Cardiac septum (tissue), 1 donor: ENCODE measurements at places on chromosomes 7 and 10.
A peak's percentile ranks its signal among the peaks of the same experiment; 100 is the strongest.

- DNase-seq = no peak
Measured at GRCh38 chr7:129807863-129808262, 144.9 kb downstream of the UBE2H start.

GRCh38 chr10:5915451-5915850, 25.4 kb downstream of the FBH1 start:
- no peak for DNase-seq

GRCh38 chr10:50416881-50417280, 165.6 kb upstream of the ASAH2 start:
- no peak for DNase-seq

DNA sequence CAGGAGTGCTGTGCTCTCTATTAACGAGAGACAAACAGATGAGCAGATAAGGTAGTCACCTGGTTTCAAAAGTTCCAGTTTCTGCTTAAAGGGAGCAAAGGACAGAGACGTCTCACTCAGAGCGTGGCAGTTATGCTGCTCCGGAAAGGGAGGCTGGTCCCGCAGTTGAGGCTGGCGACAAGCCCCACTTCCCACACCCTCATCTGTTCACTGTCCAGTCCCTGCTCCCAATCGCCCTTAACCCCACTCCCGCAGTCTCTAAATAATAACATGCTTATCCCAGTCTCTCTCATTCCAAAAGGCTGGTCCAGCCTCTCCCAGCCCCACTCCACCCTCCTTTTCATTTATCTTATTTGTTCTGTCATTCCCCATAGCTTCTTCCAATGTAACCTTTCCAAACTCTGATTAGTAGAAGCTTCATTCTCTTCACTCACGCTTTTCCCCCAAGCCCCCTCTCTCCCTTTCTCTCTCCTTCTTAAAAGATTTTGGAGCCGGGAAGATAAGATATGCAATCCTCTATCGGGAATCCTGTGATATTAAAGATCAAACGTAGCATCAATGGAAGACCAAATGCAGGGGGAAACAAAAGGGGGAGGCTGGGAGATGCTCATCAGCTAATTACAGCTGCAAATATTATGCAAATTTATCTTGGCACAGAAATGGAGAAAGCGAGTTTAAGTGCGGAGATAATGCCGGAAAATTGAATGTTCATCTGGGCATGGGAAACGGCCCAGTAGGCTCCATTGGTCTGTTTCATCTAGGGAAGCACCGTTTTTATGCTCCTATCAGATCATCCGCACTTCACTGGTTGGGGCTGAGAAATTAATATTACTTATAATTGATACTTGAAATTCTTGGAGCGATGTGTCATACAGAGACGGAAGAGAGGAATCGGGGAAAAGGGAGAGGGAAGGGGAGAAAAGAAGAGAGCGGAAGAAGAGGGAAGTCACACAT, 16.3 kb upstream of the GATA3 start:
- DNase-seq = no peak

- peak; percentile 53 for DNase-seq
Measured at GRCh38 chr10:124259139-124259825, 159.4 kb downstream of the OAT start.

DNA sequence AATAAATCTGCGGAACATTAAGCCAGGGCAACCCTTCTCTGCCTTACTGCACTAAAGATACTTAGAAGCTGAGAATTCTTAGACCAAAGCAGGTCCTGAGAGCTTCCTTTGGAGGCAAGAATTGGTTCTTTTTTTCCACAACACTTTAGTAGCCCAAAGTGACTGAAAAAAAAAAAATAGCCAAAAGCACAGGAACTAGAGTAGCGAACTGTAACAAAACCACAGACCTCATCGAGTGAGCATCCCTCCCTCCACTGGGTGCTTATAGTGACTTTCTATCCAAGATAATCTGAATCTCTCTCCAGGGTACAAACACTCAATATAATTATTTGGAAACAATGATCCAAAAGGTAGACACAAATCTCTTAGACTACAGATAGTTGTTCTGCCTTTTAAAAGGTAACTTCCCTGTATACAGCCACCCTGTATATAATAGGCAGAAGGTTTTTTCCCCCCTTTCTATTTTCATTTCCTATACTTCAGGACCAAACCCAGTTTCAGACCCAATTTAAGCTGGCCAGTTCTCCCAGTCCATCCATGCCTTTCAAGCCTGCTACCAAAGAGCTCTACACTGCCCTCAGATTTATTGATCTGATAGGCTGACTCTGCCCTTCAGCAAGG, 31.6 kb upstream of the KCNIP2 start:
- no peak for DNase-seq

DNA sequence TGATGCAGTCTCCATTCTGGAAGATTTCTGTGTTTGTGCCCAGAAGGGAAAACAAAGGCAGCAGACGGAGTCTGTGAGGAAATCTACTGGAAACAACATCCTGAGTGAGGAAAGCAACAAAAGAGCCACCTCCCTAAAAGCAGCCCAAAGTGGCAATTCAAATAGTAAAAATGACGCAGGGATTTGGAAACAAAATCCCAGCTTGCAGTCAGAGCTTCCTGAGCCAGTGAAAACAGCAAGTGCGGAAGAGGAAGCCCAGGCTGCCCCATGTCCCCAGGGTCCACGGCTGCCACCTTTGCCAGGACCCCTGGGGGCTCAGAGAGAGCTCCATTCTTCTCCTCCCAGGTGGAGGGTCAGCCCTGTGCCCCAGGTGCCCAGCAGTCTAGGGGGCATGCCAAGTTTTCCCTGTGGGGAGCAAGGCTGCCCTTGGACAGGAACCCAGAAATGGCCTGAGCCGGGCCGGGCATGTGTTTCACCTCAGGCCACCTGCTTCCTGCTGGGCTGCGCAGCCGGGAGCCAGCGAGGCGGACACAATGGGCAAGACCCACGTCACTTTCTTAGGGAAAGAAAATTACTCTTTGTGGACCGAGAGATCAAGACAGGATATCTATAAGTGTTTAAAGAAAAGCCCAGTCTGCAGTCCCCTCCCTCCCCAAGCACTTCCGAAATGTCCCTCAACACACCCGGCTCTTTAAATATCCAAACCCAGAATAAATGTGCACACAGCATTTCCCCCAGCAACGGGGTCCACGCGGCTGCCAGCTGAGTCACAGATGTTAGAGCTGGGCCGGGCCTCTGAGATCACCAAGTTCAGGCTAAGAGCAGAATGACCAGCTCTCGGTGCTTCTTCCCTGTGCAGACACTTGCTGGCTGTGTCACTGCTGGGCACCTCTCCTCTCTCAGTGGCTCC, 231.1 kb downstream of the ARHGAP12 start:
- peak; percentile 91 for DNase-seq

- DNase-seq = no peak
Measured at GRCh38 chr10:127612-128432, 7.4 kb upstream of the ZMYND11 start.

- no peak for DNase-seq
Measured at GRCh38 chr10:8600192-8600591, 545.7 kb downstream of the GATA3 start.

- no peak for DNase-seq
Measured at GRCh38 chr10:51035344-51035743, 38.9 kb upstream of the PRKG1 start.

DNA sequence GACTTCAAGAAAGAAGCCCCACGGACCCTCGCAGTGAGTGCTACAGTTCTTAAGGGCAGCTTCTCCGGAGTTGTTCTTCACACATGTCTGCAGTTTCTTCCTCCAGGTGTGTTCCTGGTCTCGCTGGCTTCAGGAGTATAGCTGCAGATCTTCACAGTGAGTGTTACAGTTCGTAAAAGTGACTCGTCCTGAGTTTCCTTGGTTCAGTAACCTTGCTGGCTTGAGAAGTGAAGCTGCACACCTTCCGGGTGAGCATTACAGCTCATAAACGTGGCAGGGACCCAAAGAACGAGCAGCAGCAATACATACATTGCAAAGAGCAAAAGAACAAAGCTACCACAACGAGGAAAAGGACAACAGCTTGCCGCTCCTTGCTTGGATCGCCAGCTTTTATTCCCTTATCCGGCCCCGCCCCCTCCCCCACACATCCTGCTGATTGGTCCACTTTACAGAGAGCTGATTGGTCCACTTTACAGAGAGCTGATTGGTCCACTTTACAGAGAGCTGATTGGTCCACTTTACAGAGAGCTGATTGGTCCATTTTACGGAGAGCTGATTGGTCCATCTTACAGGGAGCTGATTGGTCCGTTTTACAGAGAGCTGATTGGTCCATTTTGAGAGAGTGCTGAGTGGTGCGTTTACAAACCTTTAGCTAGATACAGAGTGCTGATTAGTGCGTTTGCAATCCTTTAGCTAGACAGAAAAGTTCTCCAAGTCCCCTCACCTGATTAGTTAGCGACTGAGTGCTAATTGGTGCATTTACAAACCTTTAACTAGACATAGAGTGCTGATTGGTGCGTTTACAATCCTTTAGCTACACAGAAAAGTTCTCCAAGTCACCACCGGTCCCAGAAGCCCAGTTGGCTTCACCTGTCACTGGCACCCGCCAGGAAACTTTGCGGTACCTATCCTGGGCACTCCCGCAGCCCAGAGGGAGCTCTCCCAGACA, 165.3 kb downstream of the AGMO start:
- DNase-seq = no peak

DNA sequence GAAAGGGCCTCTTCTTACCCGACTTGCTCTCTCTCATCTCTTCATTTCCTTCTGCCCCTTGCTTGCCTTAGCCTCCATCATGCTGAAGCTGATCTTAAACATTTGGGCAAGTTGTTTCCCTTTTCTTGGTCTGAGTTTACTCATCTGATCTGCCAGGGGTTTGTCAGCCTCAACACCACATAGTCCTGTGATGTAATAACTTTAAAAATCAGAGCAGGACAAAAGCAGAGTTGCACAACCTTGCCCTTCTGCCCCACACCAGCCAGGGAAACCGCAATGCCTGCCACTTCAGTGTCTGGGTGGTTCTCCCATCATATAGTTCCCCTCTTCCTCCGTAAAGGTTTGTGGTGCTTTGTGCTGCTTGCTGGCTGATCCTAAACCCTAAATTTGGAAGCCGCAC, 9.9 kb upstream of the LIPM start:
- peak; percentile 78 for DNase-seq

DNA sequence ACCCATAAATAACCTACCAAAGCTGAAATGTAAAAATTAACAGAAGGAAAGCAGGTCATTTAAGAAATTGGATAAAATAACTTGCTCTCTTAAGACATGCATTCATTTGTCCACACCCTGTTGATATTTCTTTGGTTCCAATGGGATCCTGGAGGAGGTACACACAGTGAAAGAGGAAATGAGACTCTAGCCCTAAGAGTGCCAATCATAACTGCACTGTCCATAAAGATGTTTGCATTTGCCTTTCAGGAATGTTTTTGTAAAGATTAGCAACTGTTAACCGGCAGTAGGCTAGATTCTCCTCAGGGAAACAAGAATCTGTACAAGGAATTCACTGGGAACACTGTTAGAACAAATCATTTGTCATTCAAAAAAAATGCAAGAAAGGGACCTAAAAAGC, 61.0 kb downstream of the MEOX2 start:
- no peak for DNase-seq

DNA sequence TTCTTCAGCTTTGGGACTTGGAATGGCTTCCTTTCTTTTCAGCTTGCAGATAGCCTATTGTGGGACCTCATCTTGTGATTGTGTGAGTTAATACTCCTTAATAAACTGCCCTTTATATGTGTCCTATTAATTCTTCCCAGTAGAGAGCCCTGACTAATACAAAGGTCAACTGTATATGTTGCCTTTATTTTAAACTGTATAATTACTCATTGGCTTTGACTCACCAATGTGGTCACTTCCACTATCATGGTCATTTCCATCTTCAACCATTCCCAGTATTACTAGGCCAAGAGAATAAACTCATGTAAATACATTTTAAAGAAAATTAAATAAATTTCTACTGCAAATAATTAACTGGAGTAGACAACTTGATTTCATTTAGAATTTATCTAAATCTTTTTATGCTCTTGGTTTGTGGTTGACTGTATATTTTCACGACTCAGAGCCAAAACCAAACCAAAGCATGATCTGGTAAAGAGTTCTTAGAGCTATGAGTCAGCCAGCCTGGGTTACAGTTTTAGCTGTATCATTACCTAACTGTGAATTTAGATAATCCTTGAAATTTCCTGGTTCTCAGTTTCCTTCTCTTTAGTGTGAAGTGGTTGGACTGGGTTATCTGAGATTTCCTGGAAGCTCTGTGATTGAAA, 188.4 kb downstream of the PPP1R3A start:
- DNase-seq = no peak

GRCh38 chr7:748446-748845, 21.4 kb upstream of the PRKAR1B start:
- peak; percentile 65 for DNase-seq

DNA sequence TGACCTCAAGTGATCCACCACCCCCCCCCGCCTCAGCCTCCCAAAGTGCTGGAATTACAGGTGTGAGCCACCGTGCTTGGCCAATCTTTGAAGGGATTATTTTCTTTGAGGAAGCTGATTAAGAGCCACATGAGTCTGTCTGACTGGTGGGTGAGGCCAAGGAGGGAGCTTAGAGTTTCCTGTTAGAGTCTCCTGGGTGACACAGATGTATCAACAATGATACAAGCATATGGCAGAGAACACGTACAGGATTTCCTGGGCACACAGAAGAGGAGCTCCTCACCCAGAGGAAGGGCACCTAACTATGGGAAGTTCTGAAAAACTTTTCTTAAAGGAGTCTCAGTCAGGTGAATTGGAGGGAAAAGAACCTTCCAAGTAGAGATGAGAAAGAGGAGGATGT, 69.4 kb downstream of the GOLGA7B start:
- no peak for DNase-seq

- DNase-seq = no peak
Measured at GRCh38 chr10:11378835-11379234, 232.6 kb downstream of the USP6NL start.

DNA sequence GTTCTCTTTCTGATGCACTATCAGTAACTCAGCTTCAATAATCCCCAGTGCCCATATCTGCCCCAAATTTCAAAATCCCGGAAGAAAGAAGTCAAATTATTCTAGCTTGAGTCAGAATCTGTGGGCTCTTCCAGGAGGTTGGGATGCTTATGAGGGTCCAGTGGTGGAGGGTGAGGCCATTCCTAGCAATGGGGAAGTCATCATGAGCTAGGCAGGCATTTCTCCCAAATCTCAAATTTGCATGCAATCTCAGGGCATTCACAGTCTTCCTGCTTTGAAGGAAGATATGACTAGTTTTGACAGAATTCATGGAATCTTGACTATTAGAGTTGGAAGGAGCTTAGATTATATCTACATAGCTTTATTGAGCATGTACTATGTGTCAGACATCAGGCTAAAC, 164.3 kb upstream of the AGK start:
- DNase-seq = no peak

- DNase-seq = no peak
Measured at GRCh38 chr7:98730326-98730725, 113.2 kb downstream of the NPTX2 start.

- DNase-seq = no peak
Measured at GRCh38 chr10:114709984-114710383, 51.9 kb upstream of the ABLIM1 start.

- DNase-seq = no peak
Measured at GRCh38 chr7:12596225-12596790, 25.8 kb downstream of the SCIN start.

- DNase-seq = no peak
Measured at GRCh38 chr7:38291117-38291647, 17.7 kb upstream of the TARP start.
